Gastroesophageal sphincter (tissue), 4 donors: ENCODE measurements at places on chromosomes 1 and 21. TPM values are rescaled to one million over a fixed set of nuclear protein-coding genes. Genes with fewer than 3 reads are reported as not detected.

The LCE2A gene
- total RNA-seq = not detected

The TMEM61 gene
- not detected for total RNA-seq

The MXRA8 gene
- 79.9 TPM for total RNA-seq

The CLDN14 gene
- not detected for total RNA-seq

The VANGL2 gene
- total RNA-seq = 3.3 TPM

The AGT gene
- total RNA-seq = 5.0 TPM

The SLAMF7 gene
- total RNA-seq = not detected

The PEX19 gene
- total RNA-seq = 64.9 TPM

The TNNT2 gene
- not detected for total RNA-seq

The ERO1B gene
- 8.1 TPM for total RNA-seq

The C1orf185 gene
- not detected for total RNA-seq

The ATP5PB gene
- total RNA-seq = 232 TPM

The CLCA4 gene
- total RNA-seq = 0.50 TPM

The CIART gene
- 20.5 TPM for total RNA-seq

The SH3BGR gene
- 24.6 TPM for total RNA-seq

The LPAR3 gene
- total RNA-seq = 3.3 TPM
